NCI-H510A treated with DMSO at 0.1 percent for 48 hours (cell line): ENCODE measurements at places on chromosomes 2 and 18.

DNA sequence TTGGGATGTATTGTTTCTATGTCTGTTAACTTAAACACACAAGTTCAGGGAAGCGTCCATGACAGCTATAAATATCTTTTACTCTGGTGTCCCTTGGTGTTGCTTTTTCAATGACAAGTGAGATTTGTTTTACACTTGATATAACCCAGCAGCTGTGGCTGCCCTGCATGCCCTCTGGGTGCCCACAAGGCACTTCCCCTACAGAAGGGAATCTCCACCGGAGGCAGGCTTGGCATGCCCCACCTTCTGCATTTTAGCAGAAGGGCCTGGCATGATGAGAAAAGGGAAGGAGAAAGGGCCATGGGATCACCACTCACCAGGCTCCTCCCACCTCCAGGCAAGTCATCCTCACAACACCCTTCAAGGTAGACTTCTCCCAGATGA, 68.7 kb downstream of the TMEM247 start:
- DNase-seq: no peak

GRCh38 chr2:54724560-54725342, 1.3 kb downstream of the EML6 start:
- peak; percentile 39 for DNase-seq

DNA sequence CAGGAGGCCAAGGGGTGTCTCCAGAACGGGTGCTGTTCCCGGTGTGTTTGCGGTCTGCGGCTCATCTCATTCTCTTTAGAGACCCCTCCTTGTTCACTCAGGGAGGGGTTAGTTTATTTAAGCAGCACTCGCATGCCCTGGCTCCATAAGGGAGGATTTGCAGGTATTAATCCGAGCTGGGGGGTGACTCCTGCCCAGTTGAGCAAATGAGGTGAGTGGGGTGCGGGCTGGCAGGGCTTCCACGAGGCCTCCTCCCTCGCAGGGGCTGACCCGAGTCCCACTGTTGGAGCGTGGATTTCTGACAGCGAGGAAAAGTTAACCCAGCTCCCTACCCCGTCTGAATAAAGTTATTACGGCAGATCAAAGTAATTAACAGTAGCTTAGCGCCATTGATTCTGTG, 371.8 kb upstream of the SALL3 start:
- DNase-seq: no peak

DNA sequence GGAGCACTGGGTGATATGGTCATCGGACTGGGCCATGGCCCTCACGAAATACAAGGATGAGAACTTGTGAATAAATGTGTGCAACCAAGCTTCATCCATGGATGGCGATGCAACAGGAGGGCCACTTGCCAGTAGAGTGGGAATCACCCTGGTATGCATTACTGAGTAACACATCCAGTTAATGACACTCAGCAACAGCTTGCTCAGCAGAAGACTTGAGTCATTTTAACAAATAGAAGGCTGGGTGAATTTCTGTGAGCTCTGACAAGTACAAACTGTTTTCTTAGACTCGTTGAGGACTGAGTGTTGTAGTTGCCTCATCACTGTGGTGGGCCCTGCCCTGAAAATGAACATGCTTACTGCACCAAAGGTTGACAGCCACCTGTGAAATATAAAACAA, 221.6 kb downstream of the NCKAP5 start:
- no peak for DNase-seq

DNA sequence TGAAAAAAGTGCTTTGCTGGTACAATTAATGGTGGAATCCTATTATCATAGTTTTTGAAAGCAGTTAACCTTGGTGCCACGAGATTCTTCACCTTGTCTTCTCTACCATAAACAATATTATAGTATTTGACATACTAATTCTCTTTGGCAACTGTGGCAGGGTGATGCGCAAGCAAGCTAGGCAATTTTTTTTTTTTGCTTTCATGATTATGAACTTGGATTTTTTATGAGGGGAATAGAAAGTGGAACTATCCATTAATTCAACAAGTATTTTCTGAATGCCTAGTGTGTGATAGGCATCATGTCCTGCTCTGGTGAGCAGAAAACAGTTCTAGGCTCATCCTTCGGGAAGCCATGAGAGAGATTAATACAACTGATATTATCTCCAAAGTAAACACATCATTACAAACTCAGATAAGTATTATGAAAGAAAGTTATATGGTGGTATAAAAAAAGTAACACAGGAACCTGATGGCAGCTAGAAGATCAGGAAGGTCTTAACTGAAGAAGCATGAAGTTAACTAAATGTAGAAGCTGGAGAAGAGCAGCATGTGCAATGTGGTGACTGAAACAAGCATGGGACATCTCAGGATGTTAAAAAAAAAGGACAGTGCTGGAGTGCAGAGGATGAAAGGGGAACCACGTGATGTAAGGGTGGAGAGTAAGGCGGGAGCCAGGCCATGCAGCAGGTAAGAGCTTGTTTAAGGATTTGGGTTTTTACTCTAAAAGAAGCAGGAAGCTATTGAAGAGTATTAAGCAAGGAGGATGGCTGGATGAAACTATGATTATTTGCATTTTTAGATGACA, 113.7 kb downstream of the ZEB2 start:
- no peak for DNase-seq

GRCh38 chr18:63451799-63452660, 24.7 kb upstream of the SERPINB5 start:
- no peak for DNase-seq

DNA sequence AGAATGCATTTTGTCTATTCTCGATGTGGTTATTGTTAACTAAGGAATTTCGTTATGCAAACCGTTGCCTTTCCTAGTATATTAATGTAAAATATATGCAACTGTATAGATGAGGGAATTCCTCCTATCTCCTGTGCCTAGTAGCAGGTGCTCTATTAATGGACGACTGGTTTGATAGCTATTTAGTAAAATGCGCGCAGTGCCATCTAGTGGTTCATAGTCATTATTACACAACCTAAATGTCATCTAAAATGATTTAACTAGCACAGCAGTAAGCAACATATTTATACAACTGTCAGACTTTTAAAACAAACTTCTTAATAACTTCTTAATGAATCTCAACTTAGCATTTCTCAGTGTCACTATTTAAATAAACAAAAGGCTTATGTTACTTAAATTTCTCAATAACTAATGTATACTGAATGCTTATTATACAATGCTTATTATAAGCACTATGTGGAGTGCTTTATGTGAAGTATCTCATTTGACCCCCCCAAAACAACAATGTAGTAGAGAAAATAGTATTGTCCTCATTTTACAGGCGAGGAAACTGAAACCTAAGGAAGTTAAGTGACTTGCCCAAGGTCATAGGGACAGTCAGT, 77.9 kb downstream of the DTNA start:
- DNase-seq: peak; percentile 98

DNA sequence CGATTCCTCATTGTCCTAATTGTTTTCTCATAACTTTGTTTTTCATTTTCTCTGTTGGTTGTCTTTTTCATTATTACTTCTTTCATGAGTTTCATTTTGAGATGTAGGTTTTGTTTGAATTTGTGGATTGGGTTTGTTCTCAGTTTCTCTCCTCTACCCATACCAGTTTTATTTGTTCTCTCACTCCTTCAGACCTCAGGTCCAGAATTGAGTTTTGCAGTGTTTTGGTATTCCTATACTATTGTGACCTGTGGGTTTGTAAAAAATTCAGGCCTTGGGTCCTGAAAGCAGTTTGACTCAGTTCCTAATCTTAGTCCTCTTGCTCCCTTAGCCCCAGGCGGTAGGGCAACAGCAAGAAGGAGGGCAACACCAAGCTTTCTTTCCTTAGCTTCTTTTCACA, 28.3 kb upstream of the UBE2E3 start:
- no peak for DNase-seq

DNA sequence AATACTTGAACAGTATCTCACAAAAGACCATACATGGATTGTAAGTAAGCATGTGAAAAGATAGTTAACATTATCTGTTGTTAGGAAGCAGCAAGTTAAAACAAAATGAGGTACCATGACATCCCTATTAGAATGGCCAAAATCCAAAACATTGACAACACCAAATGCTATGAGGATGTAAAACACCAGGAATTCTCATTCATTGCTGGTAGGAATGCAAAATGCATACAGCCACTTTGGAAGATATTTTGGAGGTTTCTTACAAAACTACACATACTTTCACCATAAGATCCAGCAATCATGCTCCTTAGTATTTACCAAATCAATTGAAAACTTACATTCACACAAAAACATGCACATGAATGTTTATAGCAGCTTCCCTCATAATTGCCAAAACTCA, 30.9 kb upstream of the ICOS start:
- DNase-seq: no peak

DNA sequence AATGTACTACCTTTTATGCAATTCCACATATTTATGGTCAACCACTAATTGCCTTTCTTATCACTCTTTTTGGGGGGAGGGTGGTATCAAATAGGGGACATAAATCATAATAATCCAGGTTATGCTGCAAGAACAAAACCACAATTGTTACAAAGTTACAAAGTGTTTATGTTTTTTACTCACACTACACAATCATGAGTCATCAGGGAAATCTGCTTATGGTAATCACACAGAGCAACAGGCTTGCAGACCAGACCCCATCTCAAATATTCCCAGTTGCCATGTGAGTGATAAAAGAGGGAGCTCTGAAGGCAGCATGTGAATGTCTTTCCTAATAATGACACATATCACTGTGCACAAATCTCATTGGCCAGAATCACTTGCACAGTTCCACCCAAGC, 304.7 kb upstream of the TMEFF2 start:
- no peak for DNase-seq

GRCh38 chr2:35408320-35408719, 947.3 kb upstream of the CRIM1 start:
- DNase-seq: no peak

GRCh38 chr2:88637464-88637863, 10.2 kb upstream of the EIF2AK3 start:
- no peak for DNase-seq

- DNase-seq: no peak
These were observed 463.9 kb upstream of the HS6ST1 start for GRCh38 chr2:128782411-128783192.

DNA sequence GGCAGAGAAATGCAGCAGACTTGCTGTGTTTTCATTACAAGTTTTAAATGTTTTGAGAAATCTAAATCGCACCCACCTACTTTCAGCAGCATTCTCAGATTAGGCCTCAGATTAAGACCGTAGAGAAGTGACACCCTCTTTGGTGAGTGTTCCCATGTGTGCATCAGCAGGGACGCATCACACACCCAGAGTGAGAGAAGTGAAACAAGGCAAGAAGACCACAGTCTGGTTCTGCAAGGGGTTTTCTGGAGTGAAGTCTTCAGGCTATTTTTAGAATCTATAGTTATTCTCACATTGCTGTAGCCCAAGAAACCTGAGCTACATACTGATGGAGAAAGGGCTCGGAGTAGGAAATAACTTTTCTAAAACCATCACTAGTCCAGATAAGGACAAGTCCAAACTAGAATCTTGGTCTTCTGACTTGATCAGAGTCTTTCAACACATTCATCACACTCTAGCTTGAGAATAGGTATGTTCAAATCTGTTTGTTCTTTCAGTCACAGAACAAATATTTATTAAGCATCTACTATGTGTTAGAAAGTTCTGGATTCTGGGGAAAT, 1216.6 kb upstream of the PIK3C3 start:
- DNase-seq: no peak

DNA sequence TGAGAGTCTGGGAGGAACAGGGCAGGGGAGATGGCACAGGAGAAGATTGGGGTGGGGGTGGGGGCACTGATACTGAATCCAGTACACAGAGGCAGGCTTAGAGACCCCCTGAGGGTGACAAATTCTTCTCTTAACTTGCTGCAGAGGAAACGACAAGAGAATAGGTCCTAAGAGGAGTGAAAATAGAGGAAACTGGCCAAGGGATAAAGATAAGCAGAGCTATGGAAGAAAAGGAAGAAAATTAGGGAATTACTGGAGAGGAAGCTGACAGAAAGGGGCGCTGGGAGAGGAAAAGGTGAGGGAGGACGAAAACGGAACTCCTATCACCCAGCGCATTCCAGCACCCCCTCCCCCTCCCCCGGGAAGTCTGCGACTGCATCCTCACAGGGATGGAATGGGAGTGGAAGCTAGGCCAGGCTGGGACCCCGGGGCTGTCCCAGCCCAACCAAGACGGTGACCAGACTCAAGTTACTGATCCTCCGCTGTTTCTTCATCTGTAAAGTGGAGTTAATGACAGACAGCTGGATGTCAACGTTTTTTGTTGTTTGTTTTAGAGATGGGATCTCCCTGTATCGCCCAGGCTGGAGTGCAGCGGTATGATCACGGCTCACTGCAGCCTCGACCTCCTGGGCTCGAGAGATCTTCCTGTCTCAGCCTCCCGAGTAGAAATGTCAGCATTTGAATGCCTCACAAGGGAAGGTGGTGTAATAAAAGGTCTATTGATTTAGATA, 2.6 kb upstream of the EMX1 start:
- no peak for DNase-seq
